H4 (cell line): ENCODE measurements at places on chromosomes 7 and 10. TPM values are rescaled to one million over a fixed set of nuclear protein-coding genes. Genes with fewer than 3 reads are reported as not detected.

- no peak for DNase-seq
Measured at GRCh38 chr10:126263006-126263676, 125.1 kb downstream of the ADAM12 start.

- DNase-seq: peak; percentile 96
Measured at GRCh38 chr7:5634107-5634950, 147.1 kb downstream of the RNF216 start.

- no peak for DNase-seq
Measured at GRCh38 chr10:80075781-80076180, 2.7 kb upstream of the TMEM254 start.

DNA sequence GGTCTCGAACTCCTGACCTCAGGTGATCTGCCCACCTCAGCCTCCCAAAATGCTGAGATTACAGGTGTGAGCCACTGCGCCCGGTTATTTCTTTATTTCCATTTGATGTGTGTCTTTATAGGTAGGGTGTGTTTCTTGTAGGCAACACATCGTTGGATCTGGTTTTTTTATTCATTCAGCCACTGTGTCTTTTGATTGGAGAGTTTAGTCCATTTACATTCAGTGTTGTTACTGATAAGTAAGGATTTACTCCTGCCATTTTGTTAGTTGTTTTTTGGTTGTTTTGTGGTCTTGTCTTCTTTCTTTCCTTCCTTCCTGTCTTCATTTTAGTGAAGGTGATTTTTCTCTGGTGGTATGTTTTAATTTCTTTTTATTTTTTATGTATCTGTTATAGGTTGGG, 16.9 kb downstream of the TMEM248 start:
- no peak for DNase-seq

DNA sequence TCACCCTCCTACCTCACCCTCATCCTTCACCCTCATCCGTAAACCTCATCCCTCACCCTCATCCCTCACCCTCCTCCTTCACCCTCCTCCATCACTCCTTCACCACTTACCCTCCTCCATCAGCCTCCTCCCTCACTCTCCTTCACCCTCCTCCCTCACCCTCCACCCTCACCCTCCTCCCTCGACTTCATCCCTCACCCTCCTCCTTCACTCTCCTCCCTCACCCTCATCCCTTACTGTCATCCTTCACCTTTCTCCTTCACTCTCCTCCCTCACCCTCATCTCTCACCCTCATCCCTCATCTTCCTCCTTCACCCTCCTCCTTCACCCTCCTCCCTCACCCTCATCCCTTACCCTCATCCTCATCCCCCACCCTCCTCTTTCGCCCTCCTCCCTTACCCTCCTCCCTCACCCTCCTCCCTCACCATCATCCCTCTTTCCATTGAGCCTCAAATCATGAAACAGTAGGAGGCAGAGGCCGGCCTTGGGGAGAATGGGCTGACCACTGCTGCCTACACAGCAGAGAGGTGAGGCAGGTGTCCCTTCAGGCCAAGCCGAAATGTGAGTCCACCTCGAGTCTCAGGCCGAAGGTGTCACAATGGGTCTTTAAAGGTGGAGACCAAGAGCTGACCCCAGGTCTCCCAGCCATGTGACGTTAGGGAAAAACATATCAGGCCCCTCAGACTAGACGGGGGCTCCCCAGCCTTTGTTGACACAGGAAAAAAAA, 53.0 kb downstream of the PDGFA start:
- no peak for DNase-seq

DNA sequence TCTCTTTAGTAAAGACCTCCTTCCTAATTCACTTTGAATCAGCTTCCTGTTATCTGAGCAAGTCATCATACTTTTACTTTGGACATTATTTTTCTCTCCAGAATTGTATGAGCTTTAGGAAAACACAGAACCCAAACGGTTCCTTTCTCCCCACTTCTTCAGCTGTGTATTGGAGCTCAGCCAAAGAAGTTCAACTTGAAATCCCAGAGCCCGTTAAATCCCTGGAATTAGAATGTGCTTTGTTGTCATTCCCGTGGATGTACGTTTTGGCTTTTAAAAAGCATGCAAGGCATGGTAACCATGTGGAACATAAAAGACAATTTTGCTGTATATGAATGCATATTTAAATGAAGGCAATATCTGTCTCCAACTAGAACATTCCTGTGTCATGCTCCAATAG, 46.6 kb downstream of the AGMO start:
- DNase-seq: no peak

- DNase-seq: peak; percentile 65
Measured at GRCh38 chr10:110279407-110279986, 25.2 kb downstream of the SMNDC1 start.

DNA sequence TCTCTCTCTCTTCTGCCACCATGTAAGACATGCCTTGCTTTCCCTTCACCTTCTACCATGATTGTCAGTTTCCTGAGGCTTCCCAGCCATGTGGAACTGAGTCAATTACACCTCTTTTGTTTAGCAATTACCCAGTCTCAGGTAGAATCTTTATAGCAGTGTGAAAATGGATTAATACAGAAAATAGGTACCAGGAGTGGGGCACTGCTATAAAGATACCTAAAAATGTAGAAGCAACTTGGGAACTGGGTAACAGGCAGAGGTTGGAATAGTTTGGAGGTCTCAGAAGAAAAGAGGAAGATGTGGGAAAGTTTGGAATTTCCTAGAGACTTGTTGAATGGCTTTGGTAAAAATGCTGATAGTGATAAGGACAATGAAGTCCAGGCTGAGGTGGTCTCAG, 15.6 kb downstream of the GALNTL5 start:
- no peak for DNase-seq

GRCh38 chr7:115933471-115933870, 97.1 kb downstream of the TFEC start:
- DNase-seq: no peak

The KAZALD1 gene
- 10.2 and 22.5 TPM in 2 replicates for total RNA-seq

The LIPK gene
- not detected in 2 replicates for total RNA-seq

The TFPI2 gene
- 16.0 and 18.0 TPM in 2 replicates for total RNA-seq

The CRYGN gene
- not detected in 2 replicates for total RNA-seq

The SHOC2 gene
- 20.8 and 29.0 TPM in 2 replicates for total RNA-seq
